Effector CD4-positive, alpha-beta T cell (primary cell): ENCODE measurements at places on chromosomes 7 and 10.

DNA sequence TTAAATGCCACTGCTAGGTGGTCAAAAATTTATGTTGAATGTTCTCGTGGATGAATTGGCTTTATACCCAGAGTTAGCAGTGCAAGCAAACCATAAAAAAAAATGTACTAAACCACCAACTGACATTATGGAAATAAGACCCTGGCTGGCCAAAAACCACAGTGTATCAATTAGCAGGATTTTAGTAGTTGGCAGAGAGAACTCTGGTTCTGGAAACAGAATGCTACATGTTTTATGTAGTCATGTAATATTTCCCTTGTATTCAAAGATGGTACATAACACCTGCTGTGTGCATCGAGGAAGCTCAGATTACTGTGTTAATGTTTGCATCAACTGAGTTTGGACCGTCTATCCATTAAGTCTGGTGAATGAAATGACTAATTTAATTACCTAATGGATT is 618.5 kb downstream of the CCSER2 start:
- no peak for DNase-seq

DNA sequence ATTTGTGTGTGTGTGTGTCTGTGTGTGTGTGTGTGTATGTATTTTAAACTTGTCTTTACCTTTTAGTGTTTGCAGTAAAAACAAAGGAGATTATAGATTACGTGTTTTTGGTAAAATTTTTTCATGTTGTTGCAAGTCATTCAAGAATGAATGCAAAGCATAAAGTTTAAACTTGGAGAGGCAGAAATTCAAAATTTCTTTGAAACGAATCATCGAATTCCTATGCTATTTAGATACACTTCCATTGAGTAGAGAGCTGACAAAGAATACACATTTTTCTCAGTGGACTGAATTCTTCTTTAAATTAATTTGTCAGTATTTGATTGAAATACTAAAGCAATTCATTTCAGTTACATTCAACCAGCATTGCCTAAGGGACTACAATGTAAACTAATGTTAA is 66.0 kb upstream of the HDAC9 start:
- no peak for DNase-seq

DNA sequence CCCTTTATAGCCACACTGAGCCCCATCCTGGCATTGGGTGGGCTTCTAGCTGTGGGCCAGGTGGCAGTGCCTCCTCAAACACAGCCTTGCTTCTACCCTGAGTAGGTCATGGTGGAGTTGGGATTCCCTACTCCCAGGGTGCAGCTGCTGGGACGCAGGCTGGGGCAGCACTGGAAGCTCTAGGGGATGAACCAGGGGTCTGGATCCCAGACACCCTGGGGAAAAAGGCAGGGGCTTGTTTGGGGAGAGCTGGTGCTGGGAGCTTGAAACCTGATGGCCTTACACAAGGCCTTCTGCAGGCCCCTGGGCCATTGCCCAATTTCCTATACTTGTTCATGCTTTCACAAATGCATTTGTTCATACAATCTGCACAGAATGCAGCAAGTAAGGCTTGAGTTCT is 103.7 kb upstream of the CTBP2 start:
- no peak for DNase-seq

DNA sequence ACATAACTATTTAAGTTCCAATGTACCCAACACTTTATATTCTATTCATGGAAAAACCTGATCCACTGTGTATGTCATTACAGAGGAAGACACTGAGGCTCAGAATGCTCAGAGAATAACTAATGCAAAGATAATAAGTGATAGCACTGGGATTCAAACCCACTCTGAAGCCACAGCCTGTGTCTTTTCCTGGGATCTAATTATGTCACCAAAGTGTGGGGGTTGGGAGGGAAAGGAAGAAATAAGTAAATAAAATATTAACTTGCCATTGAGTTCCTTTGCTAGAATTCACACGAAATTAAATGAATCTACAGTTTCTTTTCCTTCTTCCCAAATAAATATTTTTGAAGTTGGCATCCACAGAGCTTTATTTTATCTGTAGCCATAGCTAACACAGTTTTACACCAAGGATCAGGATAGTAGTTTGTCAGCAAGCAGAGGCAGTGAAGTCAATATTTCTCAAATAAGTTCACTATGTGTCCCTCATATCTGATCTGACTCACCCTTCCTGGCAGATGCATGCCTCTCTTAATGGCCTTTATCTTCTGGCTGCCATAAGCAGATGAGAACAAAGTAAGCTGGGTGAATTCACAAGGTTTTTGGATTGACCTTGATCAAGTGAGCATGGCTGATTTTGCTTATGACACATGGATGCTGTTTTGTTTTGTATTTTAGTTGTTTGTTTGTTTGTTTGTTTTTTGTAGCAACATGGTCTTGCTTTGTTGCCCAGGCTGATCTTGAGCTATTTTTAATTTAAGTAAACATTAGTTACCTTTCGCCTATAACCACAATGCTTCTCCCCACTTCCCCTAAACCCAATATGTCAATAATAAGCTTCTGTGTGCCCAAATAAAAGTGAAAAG is 6.3 kb downstream of the RAPGEF5 start:
- no peak for DNase-seq

DNA sequence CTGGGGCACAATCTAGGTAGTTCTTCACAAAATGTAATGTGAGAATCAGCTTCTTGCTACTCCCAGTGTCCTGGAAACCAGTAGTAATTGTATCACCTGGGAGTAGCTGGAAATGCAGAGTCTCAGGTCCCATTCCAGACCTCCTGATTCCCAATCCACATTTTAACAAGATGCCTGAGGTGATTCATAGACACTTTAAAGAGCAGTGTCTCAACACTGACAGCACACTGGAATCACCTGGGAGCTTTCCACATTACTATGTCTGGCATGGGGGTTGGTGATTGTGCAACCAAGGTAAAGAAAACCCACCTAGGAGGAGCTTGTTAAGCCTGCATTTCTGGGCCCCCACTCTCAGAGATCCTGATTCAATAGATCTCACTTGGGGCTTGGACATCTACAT is 11.1 kb downstream of the DPY19L1 start:
- no peak for DNase-seq

DNA sequence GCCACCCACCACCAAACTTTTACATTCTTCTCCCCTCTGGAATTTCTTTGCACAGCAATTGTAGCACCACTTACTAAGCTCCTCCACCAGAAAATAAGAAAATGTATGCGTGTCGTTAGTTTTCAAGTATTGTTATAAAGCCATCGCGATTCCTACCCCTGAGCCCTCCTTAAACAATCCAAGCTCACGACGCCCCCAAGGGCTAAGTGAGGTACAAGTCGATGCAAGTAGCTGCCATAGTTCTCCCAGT is 1.3 kb downstream of the FRAT2 start:
- no peak for DNase-seq

GRCh38 chr7:158247758-158248487 is 339.7 kb downstream of the PTPRN2 start:
- no peak for DNase-seq

DNA sequence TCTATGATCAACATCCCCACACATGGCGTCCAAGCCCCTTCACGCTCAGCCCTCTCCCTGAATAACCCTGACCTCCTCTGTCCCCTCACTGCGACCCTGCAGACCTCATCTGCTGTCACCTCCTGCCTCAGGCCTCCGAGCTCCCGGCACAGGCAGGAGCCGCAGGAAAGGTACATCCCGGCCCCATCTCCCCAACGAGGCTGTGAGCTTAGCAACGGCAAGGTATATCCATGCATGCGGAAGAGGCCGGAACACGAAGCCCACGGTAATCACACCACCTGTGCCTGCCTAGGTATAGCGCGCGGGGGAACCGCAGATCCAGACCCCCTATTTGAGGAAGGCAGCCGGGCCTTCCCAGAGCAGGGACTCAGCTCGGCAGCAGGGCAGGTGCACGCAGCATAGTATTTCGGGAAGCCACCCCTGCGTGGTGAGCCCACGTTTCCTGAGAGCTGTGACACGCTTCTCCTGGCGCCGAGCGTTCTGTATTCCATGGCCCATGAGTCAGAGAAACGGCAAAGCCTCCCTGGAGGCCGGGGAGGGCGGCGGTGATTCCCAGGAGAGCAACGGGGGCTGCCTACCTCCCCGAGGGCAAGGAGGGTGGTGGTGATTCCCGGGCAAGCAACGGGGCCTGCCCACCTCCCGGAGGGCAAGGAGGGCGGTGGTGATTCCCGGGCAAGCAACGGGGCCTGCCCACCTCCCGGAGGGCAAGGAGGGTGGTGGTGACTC is 50.1 kb upstream of the DNAAF5 start:
- DNase-seq: no peak

GRCh38 chr10:93465806-93466675 is 16.1 kb downstream of the MYOF start:
- DNase-seq: no peak

DNA sequence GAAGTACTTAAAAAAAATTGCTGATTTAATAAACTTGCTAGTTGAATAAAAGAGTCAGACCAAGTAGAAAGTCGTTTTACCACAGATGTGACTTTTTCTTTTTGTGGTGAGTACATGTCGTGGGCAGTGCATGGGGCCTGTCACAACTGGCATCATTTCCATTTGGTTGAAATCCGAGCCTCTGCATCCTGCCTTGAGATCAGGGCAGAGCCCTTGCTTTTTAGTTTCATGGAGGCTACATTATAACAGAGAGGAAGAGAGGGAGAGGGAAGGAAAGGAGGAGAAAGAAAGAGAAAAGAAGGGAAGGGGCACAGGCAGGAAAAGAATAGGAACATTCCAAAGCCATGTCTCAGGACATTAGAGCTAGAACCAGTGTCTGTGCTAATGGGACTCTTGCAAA is 20.4 kb upstream of the INSYN2A start:
- DNase-seq: no peak

GRCh38 chr10:24858288-24859270 is 93.8 kb downstream of the PRTFDC1 start:
- no peak for DNase-seq

GRCh38 chr7:36750451-36750850 is 26.2 kb upstream of the AOAH start:
- no peak for DNase-seq

DNA sequence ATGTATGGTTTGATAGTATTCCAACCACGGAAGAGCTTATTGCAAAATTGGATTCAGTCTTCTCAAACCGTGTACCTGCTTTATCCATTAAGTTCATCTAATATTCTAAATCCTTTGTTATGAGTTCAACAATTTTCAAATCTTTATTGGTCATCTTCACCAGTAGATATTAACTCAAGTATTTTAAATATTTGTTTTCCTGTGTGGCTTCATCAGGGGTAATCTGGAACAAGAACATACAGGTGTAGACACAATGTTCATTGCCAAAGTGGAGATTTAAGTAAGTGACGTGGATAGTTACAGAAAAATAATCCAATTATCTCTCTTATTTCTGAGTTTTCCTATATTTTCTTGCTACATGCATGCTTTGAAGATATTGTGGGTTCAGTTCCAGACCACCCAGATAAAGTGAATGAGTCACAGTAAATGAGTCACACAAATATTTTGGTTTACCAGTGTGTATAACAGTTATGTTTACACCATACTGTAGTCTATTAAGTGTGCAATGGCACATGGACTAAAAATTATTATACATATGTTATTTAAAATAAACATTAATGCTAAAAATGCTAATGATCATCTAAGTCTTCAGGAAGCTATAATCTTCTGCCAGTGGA is 429.0 kb upstream of the POT1 start:
- DNase-seq: no peak

DNA sequence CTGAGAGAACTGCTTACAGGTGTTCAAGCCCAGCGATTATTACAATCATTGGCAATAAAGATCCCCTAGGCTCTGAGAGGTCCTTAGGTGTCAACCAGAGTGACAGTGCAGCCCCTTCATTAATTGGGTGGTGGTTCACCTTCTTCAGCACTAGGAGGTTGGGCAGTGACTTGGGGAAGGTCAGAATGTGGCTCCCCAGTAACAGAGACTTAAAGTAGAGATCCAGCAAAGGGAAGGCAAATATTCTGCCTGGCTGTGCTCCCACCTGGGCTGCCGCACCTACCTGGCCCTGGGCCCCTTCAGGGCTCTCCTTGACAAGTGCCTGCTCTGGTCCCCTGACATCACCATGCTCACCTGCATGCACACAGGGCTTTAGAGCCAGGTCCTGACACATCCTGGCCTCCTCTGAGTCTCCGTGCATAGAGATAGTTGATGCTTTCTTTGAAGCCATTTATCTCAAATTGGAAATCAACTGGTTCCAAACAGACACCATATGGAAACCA is 1.9 kb downstream of the CLRN3 start:
- no peak for DNase-seq

- DNase-seq: no peak
These were observed 584.6 kb upstream of the POM121L12 start for GRCh38 chr7:52450816-52451215.

DNA sequence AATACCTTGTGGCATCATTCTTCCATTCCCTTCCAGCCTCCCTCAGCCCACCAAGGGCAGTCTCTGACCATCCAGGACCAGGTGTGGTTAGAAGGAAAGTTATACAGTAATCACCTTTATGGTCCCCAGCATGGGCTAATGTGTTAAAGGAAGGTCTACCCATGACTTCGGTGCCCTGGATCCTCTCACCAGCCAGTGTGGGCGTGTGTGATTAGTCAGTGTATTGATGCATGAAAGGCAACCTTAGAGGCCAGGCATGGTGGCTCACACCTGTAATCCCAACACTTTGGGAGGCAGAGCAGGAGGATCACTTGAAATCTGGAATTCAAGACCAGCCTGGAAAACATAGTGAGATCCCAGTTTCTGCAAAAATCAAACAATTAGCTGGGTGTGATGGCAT is 88.9 kb downstream of the APBB1IP start:
- no peak for DNase-seq

GRCh38 chr10:46560952-46561351 is 4.5 kb upstream of the GPRIN2 start:
- DNase-seq: peak; percentile 1

GRCh38 chr10:124605001-124605370 is 139.2 kb downstream of the FAM53B start:
- DNase-seq: no peak

DNA sequence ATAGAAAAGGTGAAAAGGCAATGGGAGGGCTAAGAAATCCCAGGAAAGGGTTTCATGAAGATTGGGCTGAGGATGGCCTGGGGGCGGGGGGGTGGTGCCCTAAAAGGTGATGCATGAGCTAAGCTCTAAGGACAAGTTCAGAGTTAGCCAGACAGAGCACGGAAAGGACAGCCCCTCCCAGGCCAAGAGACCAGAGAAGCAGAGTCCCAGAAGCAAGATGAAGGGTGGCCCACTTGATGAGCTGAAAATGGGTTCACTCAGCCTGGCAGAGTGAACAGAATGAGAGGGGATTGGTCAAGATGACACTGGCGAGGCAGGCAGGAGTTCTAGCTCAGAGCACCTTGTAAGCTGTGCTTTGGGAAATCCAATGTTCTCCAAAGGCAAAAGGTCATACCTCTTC is 89.4 kb upstream of the GPR26 start:
- DNase-seq: no peak

- no peak for DNase-seq
These were observed 17.7 kb upstream of the SEPHS1 start for GRCh38 chr10:13365831-13366230.

GRCh38 chr10:33066558-33067236 is 108.7 kb upstream of the ITGB1 start:
- DNase-seq: no peak

- DNase-seq: no peak
These were observed 71.8 kb upstream of the EMX2 start for GRCh38 chr10:117470733-117471132.
